ENCODE measurements at places on chromosomes 3 and 15.

DNA sequence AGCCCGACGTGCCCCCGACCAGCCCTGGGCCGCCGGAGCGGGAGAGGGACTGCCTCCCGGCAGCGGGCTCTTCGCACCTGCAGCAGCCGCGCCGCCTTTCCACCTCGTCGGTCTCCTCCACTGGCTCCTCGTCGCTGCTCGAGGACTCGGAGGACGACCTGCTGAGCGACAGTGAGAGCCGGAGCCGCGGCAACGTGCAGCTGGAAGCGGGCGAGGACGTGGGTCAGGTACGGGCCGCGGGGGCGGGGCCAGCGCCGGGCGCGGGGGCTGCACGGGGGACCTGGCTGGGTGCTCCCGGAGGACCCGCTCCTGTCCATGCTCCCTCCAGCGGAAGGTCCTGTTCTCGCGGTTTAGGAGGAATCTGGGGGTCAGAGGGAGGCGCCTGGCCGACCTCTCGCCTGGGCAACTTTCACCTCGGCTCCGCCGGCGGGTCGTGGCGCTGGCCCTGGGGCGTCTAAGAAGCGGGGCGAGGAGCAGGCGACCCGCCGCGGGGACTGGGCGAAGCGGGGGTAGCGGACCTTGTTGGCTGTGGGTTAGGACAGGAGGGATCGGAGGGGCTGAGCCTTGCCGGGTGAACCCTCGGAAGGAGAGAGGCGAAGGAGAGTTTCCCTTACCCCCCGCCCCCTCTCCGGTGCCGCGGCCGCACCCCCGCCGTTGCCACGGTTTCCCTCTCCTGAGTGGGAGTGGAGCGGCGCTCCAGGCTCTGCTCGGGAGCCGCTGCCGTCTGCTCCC is 682 bp downstream of the ITPKA start:
- DNase-seq = no peak

- DNase-seq = no peak
These were observed 117.8 kb downstream of the NR1D2 start for GRCh38 chr3:24062916-24063315.

DNA sequence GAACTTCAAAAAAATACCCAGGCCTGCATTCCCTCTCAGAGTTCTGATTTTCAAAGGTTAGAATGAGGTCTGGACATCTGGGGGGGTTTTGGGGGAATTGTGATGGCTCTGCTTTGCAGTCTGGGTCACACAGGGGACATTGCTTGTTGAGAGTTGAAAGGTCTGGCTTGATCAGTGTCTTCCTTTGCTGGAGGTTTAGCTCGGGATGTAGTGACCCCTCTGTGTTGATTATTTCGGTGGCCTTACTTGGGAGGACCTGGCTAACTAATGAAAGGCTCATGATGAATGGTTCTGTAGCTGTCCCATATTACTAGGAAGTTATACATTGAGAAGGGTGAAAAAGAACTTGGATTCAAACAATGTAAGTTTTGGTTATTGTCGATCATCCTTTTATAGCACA is 23.7 kb downstream of the TPM1 start:
- no peak for DNase-seq

- DNase-seq = no peak
These were observed 33.3 kb downstream of the PLD1 start for GRCh38 chr3:171776839-171777583.

DNA sequence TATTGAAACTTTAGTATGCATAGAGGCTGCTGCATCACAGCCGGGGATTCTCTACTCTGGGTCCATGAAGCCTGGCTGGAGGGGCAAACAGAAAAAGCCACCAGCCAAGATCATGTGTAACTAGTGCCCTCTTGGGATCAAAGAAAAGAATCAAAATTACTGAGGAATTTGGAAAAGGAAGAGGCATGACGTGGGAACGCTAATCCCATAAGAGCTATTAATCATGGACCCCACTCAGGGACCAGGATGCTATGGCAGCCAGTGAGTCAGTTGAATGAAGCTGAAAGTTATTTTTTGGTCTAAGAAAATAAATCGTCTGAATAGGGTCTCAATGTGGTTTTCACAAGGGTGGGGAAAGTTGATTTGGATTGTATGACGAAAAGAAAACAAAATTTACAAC is 1165.1 kb downstream of the ROBO2 start:
- DNase-seq = no peak

- no peak for DNase-seq
These were observed 30.0 kb upstream of the SLC6A1 start for GRCh38 chr3:10962481-10963036.

- no peak for DNase-seq
These were observed 59.3 kb upstream of the LMOD3 start for GRCh38 chr3:69181592-69182211.

DNA sequence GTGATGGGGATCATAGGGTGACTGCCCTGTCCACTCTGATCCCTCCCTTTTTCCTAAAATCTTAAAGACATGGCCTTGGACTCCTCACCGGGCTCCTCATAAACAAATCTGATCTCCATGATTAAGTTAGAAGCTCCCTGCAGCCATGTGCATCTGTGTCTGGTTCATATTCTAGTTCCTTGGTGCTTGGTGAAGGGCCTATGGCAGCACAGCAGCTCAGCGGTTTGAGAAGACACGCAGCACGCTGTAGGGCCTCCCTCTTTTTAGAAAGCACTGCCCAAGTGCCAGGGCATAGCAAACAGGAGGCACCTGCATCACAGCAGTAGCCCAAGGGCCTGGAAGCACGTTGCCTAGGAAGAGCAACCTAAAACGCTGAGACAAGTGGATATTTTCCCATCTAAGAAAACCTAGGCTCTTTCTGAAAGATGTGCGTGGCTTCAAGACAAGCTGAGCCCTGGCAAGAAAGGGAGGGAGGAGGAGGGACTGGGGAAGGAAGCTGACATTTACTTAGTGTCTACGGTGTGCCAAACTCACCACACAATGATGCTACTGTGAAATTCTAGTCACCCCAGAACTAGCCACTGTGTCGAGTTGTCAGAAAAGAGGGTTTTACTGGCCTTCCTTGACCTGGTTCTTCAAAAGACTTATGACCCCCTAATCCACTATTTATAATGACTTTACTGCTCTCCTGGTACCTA is 14.9 kb upstream of the ULK3 start:
- DNase-seq = no peak

- no peak for DNase-seq
These were observed 28.7 kb upstream of the PIGZ start for GRCh38 chr3:196997311-196997710.

DNA sequence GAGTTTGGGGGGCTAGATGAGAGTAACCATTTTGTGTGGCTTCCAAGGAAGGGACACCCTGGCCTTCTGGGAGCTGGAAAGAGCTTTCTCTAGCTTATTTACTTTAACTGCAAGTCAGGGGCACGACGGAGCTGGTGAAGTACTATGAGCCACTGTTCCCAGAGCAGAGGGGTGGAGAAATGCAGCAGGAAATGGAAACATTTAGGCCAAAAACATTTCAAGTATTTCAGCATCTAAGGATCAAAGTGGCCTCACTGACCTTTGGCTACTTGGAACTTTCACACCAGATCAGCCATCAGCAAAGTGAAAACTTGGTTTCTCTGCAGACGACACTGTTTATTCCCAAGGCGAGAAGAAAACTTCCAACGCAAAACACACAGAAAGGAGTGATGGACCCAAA is 7.9 kb downstream of the DGKG start:
- no peak for DNase-seq

- DNase-seq = peak; percentile 77
These were observed 152.9 kb upstream of the TGFBR2 start for GRCh38 chr3:30453360-30454039.

DNA sequence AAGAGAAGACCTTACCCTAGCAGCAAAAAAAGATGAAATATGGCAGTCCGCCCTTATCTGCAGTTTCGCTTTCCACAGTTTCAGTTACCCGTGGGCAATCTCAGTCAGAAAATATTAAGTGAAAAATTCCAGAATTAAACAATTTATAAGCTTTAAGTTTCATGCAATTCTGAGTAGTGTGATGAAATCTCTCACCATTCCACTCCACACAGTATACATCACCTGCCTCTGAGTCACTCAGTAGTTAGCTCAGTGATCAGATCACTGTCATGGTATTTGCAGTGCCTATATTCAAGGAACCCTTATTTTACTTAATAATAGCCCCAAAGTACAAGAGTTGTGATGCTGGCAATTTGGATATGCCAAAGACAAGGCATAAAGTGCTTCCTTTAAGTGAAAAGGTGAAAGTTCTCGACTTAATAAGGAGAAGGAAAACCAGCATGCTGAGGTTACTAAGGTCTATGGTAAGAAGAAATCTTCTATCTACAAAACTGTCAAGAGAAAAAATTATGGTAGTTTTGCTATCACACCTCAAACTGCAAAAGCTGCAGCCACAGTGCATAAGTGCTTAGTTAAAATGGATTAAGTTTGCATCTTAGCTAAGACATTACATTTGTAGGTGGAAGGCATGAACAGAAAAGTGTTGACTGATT is 48.1 kb downstream of the HSPBAP1 start:
- DNase-seq = no peak

DNA sequence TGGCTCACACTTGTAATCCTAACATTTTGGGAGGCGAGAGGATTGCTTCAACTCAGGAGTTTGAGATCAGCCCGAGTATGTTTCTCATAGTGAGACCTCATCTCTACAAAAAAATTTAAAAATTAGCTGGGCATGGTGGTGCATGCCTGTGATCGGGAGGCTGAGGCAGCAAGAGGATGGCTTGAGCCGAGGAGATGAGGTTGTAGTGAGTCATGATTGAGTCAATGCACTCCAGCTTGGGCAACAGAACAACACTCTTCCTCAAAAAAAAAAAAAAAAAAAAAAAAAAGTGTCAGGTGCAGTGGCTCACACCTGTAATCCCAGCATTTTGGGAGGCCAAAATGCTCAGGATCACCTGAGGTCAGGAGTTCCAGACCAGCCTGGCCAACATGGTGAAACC is 2.4 kb downstream of the RPL39L start:
- no peak for DNase-seq

DNA sequence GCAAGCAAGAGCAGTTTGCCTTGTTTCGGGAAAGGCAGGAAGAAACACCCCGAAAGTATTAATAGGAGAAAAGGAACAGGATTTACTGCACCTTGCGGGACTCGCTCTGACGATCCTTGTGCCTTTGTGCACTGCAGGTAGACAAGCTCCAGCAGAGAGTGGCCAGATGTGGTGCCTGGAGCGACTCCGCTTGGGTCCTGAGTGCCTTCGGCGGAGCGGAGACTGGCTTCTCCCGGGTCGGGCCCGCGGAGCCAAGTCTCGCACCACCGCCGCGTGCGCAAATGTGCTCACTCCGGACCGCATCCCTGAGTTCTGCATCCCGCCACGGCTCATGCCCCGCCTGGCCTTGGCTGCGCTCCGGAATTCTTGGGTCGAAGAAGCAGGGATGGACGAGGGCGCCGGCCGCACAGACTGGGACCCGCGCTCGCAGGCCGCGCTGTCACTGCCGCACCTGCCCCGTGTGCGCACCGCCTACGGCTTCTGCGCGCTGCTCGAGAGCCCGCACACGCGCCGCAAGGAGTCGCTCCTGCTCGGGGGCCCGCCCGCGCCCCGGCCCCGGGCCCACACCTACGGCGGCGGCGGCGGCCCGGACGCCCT is 769 bp downstream of the C2CD4A start:
- no peak for DNase-seq

All from right lung (tissue), 10 donors.